ENCODE measurements at places on chromosomes 5 and 9.

- no peak for DNase-seq
These were observed 77.7 kb downstream of the ANKH start for GRCh38 chr5:14793851-14794250.

- DNase-seq: peak; percentile 77
These were observed 9.1 kb upstream of the RFK start for GRCh38 chr9:76403352-76403751.

GRCh38 chr9:113997610-113998009 lies 80.5 kb downstream of the AMBP start:
- DNase-seq: no peak

GRCh38 chr9:86321373-86321772 lies 32.8 kb downstream of the TUT7 start:
- DNase-seq: no peak

- DNase-seq: no peak
These were observed 139.8 kb upstream of the BASP1 start for GRCh38 chr5:17077440-17078233.

DNA sequence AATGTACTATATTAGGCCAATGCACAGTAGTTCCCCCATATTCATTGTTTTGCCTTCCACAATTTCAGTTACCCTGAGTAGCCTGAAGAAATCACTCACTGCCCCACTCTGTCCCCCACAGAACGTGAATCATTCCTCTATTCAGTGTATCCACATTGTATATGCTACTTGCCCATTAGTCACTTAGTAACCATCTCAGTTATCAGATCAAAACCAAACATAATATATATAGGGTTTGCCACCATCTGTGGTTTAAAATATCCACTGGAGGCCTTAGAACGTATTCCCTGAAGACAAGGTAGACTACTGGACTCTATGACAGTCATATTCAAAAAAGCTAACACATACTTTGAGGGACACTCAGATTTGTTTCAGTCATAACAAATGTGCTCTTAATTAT lies 465.7 kb upstream of the RGMB start:
- no peak for DNase-seq

- DNase-seq: peak; percentile 68
These were observed 97.4 kb downstream of the OSTF1 start for GRCh38 chr9:75185585-75186170.

DNA sequence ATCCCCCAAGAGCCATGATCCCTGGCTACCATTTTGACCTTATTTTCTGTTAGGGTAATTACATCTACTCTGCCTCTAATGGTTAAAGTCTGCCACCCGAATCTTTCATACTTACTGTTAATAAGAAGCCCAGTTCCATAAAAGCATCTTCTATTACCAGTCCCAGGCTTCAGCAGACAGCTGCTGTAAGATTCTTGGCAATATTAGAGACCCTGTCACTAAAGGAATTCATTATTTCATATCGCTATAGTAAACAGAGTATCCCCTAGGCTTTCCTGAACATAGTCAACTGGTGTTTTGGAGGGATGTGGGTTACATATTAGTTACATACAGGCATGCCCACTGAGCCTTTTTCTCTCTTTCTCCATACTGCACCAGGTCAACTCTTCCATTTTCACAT lies 608.7 kb upstream of the SEMA6A start:
- no peak for DNase-seq

DNA sequence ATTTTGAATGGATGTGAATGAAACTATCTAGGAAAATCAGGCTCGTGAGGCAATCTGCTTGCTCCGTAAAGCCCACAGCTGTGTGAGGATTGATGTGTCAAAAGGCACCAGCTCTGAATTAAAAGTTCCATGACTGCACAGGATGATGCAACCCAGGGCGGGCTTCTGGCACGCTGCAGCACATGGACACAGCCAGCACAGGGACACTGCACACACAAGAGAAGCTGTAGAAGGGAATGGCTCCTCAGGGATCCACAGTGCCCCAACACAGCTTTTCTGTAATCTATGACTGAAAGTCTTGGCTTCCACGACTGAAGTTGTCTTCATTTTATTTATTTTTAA lies 151.0 kb downstream of the GCNT1 start:
- DNase-seq: no peak

- no peak for DNase-seq
These were observed 463.1 kb downstream of the NR2F1-AS1 start for GRCh38 chr5:93117751-93118531.

GRCh38 chr9:78438780-78439179 lies 141.9 kb downstream of the PSAT1 start:
- no peak for DNase-seq

DNA sequence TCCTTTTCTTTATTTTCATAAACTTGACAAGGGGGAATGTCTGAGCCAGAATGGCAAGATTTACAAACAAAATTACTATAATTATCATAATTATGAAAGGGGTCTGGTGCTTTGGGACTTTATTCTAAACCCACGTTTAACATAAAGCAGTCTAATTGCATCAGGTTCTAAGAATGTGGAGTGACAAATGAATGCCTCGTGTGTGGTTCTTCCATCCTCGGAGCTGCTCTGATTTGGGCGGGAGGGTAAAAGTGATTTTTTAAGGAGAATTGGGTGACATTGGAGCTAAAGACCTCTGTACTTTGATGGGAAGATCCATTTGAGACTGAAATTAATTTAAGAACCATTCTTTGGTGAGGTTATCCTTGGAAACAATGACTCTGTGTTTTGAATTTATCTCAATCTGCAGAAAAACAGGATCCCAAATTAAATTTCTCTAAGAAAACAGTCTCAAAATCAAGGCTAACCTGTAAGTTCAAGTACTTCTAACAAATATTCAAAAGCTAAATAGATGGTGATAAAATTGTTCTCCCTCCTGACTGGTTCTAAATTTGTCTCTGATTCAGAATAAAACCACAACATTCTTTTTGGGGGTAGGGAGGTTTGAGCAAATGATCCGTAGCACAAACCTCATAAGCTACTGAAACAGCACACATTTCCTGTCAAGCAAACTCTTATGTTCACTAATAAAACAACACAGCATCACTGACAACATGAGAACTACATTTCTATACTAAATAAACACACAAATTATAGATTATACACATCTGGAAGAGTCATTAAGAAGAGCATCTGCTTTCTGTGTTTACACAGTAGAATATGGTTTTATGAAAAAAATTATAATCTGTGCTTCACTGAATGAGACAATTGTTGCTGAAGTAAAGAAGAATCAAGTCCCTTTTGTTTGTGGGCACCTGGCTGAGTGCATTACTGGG lies 85.5 kb downstream of the DCP2 start:
- DNase-seq: peak; percentile 80

DNA sequence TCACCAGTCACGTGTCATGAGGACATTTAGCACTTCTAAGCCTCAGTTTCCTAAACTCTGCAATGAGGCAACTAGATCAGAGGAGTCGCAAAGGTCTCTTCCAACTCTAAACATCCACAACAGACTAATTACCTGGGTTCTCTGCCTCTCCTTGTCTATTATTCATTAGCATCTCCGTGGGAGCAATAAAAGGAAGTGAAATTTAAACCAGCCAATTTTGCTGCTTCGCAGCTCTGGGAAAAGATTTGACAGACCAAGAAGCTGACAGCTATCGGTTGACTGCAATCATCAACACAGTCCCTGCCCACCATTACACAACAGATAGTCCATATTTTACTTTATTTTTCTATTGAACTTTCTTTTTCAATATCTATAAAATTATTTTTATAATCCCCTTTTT lies 308.9 kb downstream of the NR2F1-AS1 start:
- no peak for DNase-seq

- no peak for DNase-seq
These were observed 2.1 kb upstream of the CDH10 start for GRCh38 chr5:24646915-24647314.

GRCh38 chr5:89946916-89947315 lies 462.6 kb downstream of the CETN3 start:
- DNase-seq: no peak

GRCh38 chr9:3879315-3879714 lies 353.5 kb upstream of the RFX3 start:
- no peak for DNase-seq

DNA sequence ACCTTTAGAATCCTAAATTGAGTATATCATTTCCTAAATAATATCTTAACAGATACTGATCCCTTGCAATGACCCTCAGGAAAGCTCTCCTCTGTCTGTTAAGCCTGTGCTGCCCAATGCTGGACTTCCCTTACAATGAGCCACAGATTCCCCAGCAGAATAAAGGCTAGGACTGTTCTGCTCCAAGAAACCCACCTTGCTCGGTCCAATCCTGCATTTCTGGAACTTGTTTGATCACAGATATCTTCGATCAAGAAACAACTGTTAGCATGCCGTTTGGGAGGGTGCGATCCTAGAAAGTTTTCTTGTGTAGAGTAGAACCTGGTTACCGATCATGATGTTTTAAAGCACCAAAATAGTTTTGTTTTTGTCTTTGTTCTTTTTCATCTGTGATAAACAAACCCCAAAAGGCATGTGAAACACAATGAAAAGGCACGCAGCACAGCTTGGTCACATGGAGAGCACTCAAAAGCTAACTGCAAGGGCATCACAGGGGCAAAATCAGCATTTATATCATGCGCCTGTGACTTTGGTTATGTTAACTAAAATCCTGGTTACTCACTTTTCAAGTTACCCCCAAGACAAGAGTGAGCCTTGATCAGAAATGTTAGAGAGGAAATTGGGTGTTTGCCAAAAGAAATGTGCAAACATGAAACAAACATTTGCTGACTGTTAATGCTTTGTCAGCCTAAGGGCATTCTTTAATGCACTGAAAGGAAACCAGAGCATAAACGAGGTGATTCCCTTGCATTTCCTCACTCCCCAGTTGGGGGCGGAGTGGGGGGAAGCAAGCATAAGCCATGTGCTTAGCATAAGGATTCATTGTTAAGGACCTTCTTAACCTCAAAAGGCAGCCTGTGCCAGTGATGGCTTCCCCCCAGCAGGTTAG lies 61.9 kb upstream of the ADAMTS16 start:
- no peak for DNase-seq

DNA sequence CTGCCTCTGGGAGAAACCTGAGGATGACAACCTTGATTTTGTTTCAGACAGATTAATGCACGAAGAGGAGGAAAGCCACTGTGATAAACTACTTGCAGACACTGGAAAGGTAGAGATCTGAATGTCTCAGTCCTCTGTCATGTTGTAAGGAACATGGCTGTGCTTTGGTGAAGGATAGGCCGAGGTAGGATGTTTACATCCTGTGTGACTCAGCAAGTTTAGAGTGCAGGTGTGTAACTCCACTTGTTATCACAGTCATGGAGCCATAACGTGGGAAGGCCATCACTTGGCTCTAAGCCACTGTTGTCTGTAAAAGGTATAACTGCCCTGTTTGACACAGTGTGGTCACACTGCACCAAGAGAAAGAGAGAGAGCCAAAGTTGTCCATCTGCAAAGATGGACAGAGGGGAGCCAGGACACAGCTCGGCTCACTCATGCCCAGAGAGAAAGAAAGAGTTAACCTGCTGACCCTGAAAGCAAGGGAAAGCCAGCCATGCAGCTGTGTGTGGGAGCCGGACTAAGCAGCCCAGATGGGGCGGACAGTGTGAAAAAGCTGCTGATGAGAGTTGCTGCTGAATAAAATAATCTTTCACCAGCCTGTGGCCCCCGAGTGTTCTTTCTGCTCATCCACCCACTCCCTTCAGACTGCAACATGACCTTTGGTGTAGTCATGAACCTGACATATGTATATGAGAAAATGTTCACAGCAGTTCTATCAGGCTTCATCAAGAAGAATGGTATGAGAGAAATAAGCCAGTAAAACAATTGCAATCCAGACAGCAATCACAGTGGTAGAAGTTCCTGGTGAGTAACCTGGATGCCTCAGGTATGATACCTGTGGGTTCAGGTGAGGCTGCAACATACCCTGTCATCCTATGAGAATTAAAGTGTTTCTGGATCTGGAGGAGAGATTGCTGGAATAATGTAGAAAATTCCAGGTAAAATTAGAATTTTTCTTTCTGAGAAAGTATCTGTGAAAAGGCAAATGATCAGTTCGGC lies 115.9 kb downstream of the TARS1 start:
- no peak for DNase-seq

DNA sequence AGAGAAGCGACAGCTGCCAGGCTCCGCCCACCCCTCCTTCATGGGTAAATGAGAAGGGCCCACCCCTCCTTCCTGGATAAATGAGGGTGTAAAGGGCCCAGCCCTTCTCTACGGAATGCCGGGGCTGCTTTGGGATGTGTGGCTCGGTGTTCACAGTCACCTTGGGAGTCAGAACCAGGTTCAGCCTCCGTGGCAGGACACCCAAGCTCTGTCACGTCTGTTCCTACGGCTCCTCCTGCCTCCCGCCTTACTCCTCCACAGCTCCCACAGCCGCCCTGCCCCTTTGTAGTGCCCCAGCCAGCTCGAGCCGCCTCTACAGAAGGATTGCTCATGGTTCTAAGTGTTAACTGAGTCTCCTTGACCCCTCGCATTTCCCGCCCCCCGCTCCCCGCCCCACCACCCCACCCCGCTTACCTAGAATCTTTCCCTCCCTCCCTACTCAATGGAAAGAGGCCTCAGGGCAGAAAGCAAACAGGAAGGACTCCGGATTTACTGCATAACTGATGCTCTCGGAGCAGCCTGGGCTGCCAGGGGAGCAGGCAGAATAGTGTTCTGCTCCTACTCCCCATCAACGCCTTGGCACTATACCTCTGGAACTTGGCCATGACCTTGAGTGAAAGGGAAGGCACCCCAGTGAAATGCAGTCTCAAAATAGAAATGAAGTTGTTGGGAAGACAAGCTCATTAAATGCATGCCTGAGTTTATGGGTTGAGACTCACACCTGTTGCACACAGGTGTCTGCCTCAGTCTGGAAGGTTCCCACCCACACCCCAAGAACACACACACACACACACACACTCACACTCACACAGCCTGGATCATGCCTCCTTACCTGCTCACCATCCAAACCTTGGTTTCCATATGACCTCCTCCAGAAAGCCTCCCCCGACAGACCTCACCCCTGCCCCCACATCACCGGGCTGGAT lies 59.6 kb downstream of the NEURL1B start:
- no peak for DNase-seq

- DNase-seq: no peak
These were observed 536.9 kb upstream of the WWC1 start for GRCh38 chr5:167754501-167755021.

GRCh38 chr5:149297340-149298025 lies 25.8 kb downstream of the AFAP1L1 start:
- DNase-seq: no peak

DNA sequence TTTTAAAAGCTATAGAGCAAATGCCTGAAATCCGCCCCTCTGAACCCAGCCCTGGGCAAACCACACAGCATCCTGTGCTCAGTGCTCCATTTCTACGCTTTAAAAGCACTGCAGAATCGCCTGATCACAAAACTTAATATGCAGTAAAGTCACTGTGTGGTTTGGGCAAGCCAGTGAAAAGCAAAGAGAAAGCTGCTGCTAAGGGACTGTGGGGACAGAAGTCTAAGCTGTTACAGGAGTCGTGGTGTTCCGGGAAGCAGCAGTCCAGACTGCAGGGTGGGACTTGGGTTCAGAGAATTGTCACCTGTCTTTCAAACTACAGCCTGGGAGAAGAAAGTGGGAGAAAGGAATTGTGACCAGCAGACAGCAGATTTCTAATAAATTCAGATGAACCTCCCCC lies 8.2 kb downstream of the RAPGEF1 start:
- DNase-seq: peak; percentile 79

DNA sequence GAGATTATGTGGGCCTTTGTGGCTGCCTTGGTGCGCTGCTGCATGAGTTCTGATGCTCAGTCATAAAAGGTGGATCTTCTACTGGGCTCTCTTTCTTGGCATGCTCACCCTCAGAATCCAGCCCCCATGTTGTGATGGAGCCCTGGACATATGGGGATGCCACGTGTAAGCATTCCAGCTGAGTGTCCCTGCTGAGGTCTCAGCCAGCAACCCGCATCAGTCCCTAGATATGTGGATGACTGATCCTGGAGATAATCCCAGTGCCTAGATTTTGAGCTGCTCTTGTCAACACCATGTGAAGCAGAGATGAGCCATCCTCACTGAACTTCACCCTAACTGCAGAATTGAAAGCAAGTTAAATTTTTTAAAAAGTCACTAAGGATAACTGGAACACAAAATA lies 390.1 kb downstream of the DMRT2 start:
- no peak for DNase-seq

All from activated CD4-positive, alpha-beta T cell treated with anti-CD3 and anti-CD28 coated beads, Interleukin-10, Interleukin-2, amounts not matched to agents 100 ng/mL and 50 ng/mL, durations not matched to agents 16 hours and 8 hours (primary cell).